Colonic mucosa (tissue), 4 donors: ENCODE measurements at places on chromosomes 2 and 18.
A peak's percentile ranks its signal among the peaks of the same experiment; 100 is the strongest.

GRCh38 chr2:8403876-8404275 is 278.0 kb upstream of the ID2 start:
- peak; percentile 72 for DNase-seq

- no peak for DNase-seq
Observed at GRCh38 chr2:96698221-96698861, 41.5 kb downstream of the LMAN2L start.

DNA sequence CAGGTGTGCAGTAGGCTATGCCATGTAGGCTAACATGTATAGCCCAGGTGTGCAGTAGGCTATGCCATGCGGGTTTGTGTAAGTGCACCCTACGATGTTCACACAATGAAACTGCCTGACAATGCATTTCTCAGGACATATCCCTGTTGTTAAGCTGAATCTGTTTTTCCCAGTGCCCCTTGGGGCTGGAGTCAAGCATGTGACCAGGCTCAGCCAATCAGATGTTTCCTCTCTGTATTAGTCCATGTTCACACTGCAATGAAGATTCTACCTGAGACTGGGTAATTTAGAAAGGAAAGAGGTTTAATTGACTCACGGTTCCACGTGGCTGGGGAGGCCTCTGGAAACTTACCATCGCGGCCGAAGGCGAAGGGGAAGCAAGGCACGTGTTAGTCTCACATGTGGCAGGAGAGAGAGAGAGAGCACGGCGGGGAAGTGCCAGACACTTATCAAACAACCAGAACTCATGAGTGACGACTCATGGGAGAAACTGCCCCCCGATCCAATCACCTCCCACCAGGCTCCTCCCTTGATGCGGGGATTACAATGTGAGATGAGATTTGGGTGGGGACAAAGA is 24.2 kb downstream of the ITM2C start:
- no peak for DNase-seq

DNA sequence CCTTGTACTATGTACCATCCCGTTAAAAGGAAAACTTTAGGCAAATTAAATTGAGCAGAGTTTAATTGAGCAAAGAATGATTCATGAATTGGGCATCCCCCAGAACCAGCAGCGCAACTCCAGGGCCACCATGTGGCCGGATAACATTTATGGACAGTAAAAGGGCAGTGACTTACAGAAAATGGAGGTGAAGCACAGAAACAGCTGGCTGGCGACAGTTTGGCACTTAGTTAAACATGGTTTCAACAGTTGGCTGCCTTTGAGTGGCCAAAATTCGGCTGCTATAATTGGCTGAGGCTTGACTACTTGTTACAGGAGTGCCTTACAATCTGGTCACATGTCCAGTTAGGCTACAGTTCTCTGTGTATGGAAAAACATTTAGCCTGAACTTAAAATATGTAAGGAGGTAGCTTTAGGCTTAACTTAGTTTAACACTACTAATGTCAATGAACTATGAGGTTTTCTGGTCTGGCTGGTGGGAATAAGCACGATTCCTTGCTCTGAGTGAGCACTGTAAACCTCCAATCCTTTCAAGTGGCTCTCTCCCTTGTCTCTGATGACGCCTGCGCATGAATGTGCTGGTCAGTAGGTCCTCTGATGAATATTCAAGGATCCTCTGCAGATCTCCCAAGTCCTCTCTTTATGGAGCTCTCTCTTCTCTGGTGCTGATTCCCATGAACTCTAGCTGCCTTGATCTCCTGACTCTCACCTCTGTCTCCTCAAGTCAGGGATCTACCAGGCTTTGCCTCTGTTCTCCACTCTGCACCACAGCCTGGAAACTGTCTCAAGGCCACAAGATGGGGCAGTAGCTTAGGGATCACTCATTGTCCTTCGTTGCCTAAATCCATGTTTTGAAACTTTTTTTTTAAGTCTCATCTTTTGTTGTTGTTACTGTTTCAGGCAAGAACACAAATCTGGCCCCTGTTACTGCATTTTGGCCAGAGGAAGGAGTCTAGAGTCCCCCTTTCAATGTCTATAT is 24.4 kb upstream of the RAB31 start:
- no peak for DNase-seq

GRCh38 chr2:233414777-233415570 is 60.7 kb downstream of the DGKD start:
- peak; percentile 48 for DNase-seq

DNA sequence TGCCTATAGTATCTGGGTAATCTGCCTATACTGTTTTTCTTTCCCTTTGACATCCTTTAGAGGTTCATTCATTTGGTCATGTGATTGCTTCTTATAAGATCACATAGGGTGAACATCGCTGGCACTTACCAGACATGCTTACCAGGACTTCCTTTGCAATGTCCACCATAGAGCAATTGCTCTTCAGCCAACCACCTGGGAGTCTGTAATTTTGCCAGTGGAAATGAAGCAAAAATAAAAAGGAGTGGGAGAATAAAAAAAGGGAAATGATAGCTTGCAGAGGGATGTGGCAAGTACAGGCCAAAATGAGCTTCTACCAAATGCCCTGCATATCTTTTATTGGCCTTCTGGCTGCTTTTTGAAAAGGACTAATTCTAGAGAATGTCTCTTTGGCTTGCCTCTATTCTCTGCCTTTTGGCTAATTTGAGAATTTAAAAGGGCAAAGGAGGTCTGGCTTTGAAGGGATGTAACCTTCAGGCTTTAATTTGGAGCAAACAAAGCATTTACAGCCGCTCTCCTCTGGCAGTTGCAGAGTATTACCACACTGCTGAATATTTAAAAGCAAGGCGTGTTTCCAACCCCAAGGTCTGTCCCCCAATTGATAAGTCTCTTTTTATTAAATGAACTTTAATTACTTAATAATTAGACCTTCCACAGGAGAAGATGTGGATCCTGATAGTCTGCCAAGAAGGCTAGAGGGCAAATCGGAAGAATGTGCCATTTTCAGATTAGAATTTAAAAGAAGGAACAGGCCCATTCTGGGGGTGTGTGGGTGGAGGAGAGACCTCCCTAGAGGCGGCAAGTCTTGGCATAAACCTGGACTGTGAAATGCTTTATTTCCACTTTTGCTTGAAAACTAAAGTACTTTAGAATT is 557.9 kb downstream of the DCC start:
- no peak for DNase-seq

- DNase-seq, result peak; percentile 27
Observed at GRCh38 chr2:229715895-229716507, 1.6 kb upstream of the DNER start.

DNA sequence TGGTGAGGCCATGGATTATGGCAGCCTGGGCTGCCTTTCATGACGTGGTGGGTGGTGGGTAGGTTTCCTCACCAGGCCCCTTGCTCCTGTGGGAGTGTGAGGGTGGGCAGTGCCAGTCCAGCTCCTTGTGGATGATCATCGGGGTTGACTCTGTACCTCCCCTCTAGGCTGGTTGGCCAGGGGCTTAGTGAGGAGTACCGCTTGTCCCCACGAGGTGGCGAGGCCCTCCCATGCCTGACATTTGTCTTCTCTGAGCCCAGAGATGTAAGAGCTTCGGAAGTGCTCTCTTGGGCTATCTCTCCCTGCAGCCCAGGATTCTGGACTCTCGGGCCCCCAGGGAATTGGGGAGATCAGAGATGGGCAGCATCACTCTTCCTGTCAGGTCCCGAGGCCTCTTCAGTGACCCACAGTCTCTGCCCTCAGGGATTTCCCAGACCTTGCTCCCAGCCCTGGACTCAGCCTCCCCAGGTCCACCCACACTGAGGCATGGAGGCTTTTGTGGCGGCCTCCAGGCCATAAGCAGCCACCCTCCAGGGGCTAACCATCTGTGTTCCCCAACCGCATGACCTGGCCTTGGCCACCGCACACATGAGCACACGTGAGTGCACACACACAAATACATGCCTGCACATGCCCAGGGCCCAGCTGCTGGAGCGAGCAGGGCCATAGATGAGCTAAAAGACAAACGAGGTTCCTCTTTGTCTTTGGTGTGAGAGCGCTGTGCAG is 6.5 kb downstream of the SPR start:
- DNase-seq, result no peak

DNA sequence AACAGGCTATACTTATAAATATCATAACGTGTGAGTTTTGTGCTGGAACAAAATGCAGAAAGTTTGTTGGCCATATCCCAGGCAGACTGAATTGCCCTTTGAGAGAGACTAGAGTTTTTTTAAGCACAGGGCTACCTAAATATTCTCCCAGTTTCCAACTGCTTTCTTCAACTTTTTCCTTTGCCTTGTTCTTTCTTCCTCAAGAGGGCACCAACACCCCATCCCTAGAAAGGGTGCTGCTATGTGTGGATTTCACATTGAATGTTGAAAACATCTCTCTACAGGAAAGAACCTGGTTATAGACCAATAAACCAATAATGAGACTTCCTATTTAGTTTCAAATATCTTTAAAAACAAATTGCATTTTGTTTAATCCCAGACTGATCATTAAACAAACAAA is 87.9 kb downstream of the ICOS start:
- DNase-seq, result peak; percentile 34

DNA sequence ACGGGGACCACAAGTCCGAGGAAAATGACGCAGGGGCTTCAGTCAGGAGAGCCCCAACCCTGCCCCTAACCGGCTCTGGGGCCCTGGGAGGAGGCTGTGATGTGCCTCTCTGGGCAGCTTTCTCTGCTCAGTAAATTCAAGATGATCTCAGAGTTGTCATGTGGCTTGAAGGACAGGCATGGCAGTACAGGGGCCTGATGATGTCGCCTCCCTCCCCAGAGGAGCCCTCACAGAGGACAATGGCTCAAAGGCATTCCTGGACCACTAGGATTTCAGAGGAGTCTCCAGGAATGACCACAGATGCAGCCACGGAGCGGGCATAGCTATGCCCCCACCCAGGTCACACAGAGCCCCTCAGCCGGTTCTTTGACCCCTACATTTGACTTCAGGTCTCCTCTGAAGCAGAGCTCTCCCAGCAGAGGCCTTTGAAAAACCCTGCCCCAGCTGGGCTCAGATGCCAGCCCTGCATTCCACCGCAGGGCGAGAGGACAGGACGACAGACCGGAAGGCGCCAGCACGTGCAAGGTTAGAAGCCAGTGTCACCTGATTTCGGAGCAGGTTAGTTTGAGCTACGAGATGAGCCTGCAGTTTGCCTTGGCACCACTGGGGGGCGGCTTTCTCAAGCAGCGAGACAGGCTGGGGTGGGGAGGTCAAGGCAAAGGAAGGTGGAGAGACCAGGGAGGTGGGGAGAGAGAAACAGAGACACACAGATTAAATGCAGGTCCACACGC is 39.2 kb downstream of the BIN1 start:
- peak; percentile 88 for DNase-seq

GRCh38 chr18:46042571-46043123 is 29.4 kb downstream of the PSTPIP2 start:
- no peak for DNase-seq

- no peak for DNase-seq
Observed at GRCh38 chr2:69438580-69438979, 1.3 kb upstream of the NFU1 start.

DNA sequence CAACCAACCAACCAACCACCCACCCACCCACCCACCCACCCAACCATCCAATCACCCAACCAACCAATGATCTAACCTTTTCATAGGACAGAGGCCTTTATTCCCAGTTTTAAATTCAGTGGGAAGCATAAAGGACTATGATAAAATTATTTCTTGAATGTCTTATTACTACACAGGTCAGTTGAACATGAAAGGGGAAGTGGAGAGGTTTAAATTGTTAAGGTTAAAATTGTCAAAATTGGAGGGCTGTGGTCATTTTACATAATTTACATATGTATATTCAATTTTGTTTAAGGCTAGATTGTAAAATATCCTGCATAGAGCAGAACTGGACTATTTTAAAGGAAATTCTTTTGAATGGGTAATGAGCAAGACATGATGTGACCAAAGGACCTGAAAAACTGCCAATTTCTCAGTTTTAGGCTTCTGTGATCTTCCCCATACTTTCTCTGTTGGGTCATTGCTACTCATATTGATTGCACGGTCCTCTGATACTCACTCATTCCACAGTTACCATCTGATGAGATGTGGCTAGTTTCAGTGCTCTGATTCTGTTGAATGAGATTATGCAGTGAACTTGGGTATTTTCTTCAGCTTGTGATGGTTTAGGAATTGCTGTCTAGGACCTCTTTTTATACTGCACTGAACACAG is 127.4 kb downstream of the PLCL1 start:
- DNase-seq, result no peak
